ENCODE measurements at places on chromosomes 16 and 17. TPM values are rescaled to one million over a fixed set of nuclear protein-coding genes. Genes with fewer than 3 reads are reported as not detected.

PYDC1 gene
- not detected for total RNA-seq

UNC45B gene
- total RNA-seq: not detected

GAS2L2 gene
- total RNA-seq: not detected

NPIPB2 gene
- total RNA-seq: 15.4 TPM

HS3ST3B1 gene
- not detected for total RNA-seq

ACSM2B gene
- total RNA-seq: not detected

ENPP7 gene
- total RNA-seq: not detected

KRT34 gene
- not detected for total RNA-seq

CD300LB gene
- total RNA-seq: not detected

Measured in endothelial cell of umbilical vein (primary cell).